NB4 (cell line): ENCODE measurements at places on chromosomes 4 and X.

GRCh38 chrX:2325076-2325784 is 175.5 kb downstream of the DHRSX start:
- DNase-seq, result no peak

DNA sequence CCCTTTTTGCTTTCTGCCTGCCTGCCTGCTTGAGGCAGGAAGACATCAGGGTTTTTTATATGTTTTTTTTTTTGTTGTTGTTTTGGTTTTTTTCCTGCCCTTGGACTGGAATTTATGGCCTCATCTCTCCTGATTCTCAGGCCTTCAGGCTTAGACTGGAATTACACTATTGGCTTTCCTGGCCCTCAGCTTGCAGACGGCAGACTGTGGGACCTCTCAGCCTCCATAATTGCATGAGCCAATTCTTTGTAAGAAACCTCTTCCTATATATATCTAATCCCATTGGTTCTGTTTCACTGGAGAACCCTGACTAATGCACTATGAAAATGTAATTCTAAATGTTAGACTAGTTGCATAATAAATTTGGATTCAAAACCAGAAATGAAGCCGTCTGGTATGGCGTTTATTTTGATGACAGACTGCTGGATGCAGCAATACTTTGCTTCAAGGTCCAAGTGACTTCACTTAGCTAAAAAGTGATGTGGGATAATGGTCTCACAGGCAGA is 59.0 kb downstream of the SEL1L3 start:
- no peak for DNase-seq

GRCh38 chrX:10395179-10395578 is 225.2 kb downstream of the MID1 start:
- DNase-seq, result peak; percentile 73

DNA sequence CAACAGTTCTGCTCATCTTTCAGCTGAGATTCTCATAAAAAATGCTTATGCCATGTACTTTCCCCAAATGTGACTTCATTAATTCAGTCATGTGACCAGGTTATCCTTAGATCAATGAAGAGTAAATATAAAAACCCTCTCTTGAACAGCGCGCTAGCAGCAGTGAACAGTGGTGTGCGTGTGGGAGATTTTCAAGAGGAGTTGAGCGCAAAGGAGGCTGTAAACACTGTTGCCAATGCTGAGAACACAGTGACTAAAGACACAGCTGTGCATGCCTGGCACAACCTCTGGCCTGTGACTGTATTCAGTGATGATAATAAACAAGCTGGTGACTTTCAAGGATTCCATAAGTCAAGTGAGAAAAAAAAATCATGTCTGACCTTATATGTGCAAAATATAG is 25.1 kb downstream of the MSX1 start:
- DNase-seq, result no peak

- DNase-seq, result no peak
Observed at GRCh38 chr4:99630857-99631360, 26.7 kb downstream of the C4orf54 start.

- DNase-seq, result no peak
Observed at GRCh38 chrX:18448416-18448815, 23.0 kb downstream of the CDKL5 start.

- DNase-seq, result peak; percentile 67
Observed at GRCh38 chr4:2936773-2937145, 26.4 kb downstream of the NOP14 start.

- no peak for DNase-seq
Observed at GRCh38 chr4:47862297-47862696, 24.4 kb upstream of the CORIN start.

DNA sequence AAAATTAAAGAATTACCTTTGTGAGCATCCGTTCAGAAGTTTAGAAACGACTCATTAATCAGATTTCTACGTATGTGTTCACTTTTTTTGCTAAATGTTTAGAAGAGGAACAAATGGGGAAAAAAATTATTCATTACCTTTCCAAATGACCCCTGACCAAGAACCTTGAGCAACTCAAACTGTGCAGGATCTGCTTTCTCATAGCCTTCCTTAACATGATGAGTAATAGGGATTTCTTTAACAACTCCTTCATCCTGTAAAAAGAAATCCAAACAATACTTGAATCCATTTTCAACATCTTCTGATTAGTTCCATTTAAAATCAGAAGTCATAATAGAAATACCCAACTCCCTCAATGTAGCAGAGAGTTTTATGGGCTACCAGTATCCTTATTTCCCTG is 32.1 kb downstream of the RPS6KA6 start:
- DNase-seq, result no peak

GRCh38 chr4:3107271-3107670 is 32.8 kb downstream of the HTT start:
- no peak for DNase-seq

GRCh38 chr4:151753056-151753455 is 7.8 kb downstream of the GATB start:
- DNase-seq, result no peak

GRCh38 chr4:10186228-10187214 is 69.9 kb upstream of the WDR1 start:
- peak; percentile 42 for DNase-seq

GRCh38 chr4:78667325-78667724 is 108.8 kb upstream of the BMP2K start:
- no peak for DNase-seq
